ENCODE measurements at places on chromosomes 5 and 9. TPM values are rescaled to one million over a fixed set of nuclear protein-coding genes. Genes with fewer than 3 reads are reported as not detected.

The HMGXB3 gene
- total RNA-seq: 37.2 TPM

The TSSK1B gene
- total RNA-seq: not detected

The ARID3C gene
- total RNA-seq: not detected

The ZNF782 gene
- total RNA-seq: 2.6 TPM

The PRR16 gene
- total RNA-seq: 1.2 TPM

The OBP2B gene
- not detected for total RNA-seq

All from glomerular endothelial cell (primary cell).